CD8-positive, alpha-beta T cell (primary cell): ENCODE measurements at places on chromosomes 7 and 10.

DNA sequence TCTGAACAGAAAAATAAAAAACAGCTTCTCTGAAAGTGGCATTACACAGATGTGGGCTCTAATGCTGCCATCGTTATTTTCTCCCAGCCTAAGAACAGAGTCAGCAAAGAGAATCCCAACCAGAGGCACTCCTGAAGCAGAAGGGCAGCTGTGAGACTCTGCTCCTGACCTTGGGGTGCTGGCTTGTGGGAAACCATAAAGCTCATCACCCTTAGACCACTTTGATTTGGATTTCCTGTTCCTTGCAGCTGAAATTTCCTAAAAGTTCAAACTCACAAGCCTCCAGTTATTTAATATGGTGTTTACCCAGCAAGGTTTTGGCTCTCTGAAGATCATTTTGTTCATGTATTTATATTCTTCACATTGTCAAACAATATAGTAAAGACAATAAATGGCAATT is 814.8 kb downstream of the TNS3 start:
- DNase-seq, result no peak

GRCh38 chr10:52334595-52334994 is 20.5 kb downstream of the DKK1 start:
- DNase-seq, result no peak

DNA sequence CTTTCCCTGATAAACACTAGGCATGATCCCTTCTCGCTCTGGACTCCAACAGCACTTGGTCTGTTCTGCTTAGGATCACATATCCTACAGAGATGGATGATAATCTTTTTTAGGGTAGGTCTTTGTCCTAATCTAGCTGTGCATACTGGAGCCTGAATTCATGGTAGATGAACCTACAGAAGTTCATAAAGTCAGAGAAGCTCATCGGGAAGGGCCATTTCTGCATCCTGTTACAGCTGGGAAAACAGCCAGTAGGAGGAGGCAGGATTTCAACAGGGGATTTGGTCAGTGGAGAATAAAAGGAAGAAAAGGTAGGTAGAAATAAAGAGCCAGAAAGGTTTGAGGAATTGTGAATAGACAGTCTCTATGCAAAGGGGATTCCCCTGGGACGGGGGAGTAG is 101.4 kb downstream of the ANK3 start:
- DNase-seq, result no peak

DNA sequence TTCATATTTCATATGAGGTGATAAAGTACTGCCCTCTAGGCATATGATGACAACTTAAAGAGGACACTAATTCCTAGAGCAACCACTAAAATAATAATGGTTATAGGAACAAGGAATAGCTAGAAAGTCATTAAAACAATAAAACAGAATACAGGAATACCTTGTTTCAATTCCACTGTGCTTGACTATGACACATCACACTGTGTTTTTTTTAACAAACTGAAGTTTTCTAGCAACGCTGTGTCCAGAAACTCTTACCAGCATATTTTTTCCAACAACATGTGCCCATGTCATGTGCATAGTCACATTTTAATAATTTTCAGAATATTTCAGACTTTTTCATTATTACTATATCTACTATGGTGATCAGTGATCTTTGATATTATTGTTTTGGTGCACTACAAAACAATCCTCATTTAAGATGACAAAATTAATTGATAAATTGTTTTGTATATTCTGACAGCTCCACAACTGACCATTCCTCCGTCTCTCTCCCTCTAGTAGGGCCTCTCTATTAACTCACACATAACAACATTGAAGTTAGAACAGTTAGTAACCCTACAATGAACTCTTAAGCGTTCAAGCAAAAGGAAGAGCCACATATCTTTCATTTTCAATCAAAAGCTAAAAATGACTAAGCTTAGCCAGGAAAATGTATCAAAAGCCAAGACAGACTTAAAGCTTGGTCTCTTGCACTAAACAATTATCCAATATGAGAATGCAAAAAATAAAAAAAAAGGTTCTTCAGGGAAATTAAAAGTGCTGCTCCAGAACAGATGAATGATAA is 85.8 kb downstream of the SNX13 start:
- no peak for DNase-seq

DNA sequence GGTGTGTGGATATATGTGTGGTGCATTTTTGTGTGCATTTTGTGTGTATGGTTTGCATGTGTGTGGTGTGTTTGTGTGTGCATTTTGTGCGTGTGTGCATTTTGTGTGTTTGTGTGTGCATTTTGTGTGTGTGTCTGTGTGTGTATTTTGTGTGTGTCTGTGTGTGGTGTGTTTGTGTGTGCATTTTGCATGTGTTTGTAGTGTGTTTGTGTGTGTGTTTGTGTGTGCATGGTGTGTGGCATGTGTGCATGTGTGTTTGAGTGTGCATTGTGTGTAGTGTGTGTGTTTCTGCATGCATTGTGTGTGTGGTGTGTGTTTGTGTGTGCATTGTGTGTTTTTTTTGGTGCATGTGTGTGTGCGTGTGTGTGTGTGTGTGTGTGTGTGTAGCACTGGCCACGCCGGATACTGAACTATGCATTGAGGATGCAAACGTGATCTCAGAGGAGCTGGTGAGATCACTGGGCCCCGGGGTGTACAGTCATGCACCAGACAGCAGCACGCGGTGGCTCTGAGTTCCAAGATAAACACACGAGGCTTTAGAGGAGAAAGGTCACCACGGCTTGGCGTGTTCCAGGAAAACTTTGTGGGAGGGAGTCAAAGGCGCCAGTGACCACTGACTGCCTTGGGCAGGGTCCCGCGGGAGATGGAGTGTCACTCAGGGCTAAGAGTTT is 106.6 kb upstream of the SHH start:
- no peak for DNase-seq

- DNase-seq, result no peak
Observed at GRCh38 chr7:24560772-24561171, 12.5 kb upstream of the PALS2 start.
